Stimulated activated CD4-positive, alpha-beta T cell treated with anti-CD3 and anti-CD28 coated beads, Interleukin-2, amount 100 ng/mL, for 4 hours (primary cell): ENCODE measurements at places on chromosomes 7 and 10.

DNA sequence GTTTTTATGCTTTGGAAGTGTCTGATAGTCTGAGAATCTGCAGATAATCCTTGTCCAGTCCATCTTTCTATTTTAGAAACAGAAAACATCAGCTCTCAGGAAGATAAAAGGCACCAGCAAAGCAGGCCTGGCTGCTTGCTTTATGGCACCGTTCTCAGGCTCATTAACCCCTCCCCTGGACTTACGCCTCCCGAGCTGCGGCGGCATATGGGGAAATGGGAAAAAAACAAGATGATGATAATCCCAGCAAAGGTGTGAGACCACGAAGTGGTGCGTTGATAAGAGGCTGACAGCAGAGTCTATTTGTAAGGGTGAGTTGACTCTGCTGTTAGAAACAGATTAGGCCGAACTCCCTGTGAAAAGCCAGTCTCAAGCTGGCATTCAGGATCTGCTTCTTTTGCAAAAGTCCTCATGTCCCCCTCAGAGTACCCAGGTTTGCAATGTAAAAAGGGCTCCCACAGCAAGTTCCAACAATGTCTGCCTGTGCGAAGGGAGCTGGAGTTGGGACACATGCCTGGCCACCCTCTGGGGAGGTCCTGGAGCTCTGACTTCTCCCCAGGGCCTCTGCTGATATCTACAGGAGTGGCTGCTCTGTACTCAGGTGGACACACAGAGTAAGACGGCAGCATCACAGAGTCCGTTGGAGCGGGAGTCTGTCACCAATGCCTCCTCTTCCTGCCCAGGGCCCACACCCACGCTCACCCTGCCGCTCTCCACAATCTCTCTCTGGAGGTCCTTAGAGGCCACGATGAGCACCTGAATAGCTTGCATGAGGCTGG, 54.3 kb downstream of the SPDYE5 start:
- no peak for DNase-seq

GRCh38 chr10:73786512-73786885, 1.1 kb downstream of the ZSWIM8 start:
- DNase-seq: no peak

GRCh38 chr7:57225666-57226065, 93.4 kb upstream of the ZNF479 start:
- DNase-seq: no peak

GRCh38 chr10:74189999-74190421, 39.0 kb downstream of the ADK start:
- DNase-seq: no peak

DNA sequence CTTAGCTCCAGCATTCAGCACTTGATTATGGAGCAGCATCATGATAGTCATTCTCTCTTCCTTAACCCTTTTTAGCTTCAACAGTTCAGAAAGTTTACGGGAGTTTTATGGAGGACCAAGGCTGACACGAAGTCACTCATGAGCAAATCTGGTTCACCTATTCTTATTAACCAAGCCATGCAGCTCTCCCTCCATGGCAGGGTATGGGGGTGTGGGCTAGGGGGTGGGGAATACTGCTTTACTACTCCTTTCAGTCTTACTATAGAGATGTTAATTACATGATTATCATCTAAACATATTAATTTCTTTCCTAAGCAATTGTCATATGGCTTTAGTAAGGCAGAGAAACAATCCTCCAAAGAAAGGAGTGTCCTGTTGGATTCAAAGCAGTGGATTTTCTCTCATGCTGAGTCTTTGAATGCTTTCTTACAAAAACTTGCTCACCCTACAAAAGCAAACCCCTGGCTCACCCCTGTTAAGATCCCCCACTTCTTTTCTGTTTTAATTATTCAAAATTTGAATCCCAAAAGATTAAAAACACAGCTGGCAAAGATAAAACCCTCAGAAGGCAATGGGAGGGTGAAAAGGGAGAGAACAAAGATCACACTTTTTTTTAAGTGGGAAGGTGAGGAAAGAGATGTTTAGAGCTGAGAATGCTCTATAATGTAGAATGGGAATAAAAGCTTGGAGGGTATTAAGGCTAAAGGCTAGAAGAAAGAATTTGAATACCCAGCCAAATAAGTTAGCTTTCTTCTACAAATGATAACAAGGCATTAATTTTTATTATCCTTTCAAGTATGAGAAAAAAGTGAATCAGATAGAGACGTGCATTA, 46.4 kb upstream of the SEMA3E start:
- no peak for DNase-seq

- DNase-seq: no peak
Observed at GRCh38 chr7:113550966-113551365, 367.8 kb downstream of the PPP1R3A start.

DNA sequence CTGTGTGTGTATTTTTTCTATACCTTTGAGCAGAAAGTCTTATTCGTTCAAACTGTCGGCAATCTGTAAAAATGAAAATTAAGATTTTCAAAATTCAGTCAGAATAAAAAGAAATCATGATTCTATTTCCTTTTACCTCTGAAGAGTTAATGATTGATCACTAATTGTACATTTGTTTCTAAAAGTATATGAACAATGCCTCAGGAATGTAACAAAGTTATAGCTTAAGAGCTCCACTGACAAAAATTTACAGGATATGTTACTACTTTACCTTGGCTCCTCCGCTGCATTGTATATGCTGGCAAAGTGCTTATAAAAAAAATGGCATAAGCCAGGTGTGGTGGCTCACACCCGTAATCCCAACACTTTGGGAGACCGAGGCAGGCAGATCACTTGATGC, 225.7 kb downstream of the VTI1A start:
- no peak for DNase-seq

GRCh38 chr7:146129296-146129695, 12.7 kb downstream of the CNTNAP2 start:
- no peak for DNase-seq

DNA sequence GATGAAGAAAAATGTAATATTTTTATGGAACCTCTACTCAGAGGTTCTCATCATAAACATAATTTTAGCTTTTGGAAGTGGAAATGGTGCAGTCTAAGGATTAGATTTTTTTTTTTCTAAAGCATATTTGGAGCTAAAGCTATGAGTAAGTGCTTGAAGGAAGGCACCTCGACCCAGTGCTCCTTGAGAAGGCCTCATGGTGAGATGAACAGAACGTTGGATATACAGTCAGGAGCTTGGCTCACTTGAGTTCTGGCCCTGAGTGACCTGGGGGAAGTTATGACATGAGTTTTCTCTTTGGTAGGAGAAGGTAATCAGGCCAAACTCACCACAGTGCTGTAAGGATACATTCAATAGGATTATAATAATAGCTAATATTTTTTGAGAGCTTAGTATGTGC, 163.3 kb downstream of the JCAD start:
- no peak for DNase-seq

DNA sequence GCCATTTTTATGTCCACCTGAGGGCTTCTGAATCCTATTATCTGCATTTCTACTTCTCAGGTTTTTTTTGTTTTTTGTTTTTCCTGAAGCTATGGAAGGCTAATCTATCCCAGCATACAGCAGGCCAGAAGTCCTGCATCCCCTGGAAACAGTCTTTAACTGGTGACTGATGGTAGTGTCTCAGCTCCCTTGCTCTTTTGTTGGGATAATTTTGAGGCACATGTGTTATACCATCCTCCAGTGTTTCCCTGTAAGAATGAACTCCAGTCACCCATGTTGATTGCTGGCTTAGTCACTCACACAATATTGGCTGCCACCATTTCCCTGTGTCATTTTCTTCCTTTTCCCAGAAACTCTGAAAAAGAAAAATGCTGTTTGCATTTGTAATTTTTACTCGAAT, 1094.0 kb upstream of the LRRN3 start:
- no peak for DNase-seq

DNA sequence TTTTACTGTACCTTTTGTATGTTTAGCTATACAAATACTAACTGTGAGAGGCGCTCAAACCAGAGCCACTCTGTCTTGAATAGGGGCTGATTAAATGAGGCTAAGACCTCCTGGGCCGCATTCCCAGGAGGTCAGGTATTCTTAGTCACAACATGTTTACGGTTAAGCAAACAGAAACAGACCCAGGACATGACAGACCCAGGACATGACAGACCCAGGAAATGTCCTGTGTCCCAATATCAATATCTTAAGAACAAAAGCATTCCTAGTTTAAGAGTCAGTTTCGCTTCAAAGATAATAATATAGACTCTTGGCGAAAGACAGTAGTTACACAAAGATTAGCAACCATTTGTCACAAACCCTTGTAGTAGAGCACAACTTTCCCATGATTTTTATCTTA, 304.5 kb downstream of the CCSER2 start:
- no peak for DNase-seq
